Stromal cell of bone marrow (primary cell): ENCODE measurements at places on chromosomes 2 and 18.

DNA sequence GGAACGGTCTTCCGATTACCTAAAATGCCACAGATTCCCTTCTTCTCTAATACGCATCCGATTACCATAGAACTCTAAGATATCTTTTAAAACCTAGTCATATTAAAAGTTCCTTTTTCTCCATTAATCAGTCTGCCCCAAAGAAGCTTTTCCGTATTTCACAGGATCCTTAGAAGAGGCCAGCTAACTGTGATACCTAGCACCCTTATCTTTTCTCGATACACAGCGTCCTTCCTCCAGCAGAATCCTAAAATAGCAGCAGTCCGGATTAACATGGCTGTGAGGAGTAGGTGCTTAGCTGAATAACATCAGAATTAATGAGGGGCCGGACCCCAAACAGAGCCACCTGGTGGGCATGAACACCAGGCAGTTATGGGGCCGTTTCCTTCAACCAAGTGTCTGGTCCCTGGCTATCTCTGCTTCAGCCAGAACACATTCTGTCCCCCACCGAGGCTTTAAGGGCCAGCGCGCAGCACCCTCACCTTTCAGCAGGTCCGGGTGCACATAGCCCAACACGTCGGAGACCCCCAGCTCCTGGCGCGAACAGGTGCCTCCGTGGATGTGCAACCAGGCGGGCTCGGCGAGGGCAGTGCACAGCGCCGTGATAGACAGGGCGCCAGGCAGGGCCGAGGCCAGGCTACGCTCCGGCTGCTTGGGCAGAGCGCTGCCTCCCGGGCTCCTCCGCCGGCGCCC is 995 bp downstream of the TMEM127 start:
- DNase-seq = no peak

DNA sequence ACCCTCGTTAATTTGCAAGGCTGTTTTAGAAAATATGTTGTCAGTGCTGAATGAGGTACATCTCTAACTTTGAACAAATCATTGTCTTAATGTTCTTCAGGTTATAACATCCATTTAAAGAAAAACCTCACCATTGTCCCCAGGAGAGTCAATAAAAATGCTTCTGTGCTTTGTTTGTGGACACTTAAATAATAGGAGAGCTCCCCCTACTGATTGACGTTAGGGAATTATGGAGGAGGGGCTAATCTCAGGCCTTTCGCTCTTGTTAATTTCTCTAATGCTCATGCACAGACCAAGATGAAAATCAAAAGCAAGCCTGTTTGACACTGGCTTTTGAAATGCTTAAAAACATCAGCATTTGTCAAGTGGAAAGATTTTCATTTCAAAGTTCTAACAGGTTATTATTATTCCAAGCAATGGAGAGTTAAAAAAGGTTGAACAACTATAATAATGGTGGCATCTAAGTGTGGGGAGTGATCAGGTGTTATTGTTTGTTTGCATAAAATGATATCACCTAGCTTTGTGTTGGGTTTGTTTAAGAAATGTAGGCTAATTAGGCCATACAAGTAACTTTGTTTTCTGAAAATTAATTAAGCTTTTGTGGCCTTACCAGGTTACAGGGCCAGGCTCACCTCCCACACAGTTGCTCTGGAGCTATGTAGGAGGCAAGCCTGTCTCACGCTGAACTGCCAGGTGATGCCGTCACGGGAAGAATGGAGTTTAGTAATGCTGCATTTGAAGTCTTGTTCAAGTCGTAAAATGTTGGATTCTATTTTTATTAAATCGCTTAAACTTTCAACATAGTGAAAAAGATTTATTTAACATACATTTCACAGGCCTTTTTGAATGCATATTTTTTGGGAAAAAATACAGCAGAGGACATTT is 51.7 kb upstream of the SMIM21 start:
- peak; percentile 47 for DNase-seq

DNA sequence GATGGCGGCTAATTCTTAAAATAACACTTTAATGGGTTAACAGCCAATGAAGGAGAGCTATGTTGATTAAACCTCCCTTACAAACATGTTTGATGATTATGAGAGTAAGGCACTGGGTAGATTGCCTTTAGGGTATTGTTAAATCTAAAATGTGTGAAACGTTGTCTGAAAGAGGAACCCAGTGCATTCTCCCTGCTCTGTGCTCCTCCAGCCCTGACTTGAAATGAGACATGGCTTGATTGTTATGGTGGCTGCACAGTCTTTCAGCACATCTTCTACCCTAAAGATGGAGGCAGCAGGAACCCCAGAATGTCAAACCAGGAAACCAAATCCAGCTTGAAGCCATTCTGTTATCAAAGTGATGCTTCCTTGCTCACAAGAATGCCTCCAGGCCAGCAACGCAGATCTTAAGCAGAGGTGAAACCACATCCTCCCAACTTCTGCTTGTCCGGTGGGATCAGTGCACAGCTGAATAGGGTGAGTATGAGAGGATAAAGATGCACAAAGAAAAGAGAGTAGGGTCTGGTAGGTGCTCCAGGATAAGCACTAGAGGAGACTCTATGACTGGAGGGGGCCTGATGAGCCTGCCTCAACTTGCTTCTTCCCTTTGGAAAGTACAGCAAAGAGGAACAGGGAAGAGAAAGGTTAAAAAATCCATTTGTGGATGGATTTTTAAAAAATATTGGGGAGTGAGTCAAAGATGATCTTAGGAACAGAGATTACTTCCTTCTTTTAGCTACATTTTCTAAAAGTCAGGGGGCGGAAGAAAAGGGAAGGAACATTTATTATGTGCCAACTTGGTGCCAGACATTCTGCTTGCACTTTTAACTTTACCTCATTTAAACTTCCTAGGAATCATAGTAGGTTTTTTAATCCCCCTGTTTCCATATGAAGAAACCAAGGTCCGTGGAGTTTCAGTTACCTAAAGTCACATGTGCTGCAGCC is 523.0 kb downstream of the TXNL1 start:
- no peak for DNase-seq

GRCh38 chr2:38039121-38039910 is 36.6 kb downstream of the CYP1B1 start:
- no peak for DNase-seq

DNA sequence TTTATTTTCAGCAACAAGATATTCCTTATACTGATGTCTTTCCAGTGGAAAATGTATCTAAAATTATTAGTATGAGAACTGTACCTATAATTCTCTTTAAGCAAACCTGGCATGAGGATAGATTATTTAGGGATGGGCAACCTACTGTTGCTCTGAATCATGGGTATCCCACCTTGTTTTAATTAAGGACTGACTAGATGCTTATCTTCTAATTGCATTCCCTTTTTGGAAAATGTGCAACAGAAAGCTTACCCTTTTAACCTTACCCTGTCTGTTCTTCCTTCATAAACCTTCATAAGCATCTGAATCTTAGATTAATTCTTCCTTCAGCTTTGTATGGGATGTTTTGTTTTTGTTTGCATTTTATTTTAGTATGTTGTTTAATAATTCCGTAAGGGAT is 110.3 kb downstream of the TAF4B start:
- DNase-seq = no peak

GRCh38 chr2:143558665-143559064 is 429.4 kb downstream of the ARHGAP15 start:
- DNase-seq = peak; percentile 53

DNA sequence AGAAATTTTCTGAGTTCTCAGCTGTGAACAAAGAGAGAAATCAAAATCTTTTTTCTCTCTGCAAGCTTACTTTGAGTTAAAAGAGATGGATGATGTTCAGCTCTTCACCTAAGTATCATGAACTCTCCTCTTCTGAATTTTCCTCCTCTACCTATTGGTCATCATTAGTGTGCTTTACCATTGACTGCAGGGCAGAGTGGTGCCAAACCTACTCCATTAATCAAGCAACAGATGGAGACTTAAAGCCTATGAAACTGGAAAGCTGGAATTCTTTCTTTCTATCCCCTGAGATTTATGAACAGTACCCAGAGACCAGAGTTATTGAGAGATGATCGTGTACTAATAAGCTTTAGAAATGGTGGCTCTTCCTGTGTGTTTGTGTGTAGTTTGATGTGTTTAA is 31.3 kb upstream of the LINC00305 start:
- no peak for DNase-seq

DNA sequence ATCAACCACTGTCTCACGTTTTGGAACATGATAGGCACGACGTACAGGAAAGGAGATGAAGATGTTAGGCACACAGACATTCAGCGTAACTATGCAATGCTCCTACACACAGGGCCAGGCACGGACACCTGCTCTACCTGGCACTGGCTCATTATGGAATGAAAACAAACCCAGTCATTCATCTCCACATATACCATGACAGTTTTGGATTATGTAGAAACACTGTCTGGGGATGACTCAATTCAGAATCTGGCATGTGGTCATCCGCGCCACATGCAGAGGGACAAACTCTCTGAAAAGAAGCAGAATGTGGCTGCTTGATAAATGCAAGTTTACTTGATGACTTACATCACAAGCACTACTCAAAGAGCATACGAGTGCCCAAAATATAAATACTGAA is 29.5 kb upstream of the NFU1 start:
- no peak for DNase-seq

DNA sequence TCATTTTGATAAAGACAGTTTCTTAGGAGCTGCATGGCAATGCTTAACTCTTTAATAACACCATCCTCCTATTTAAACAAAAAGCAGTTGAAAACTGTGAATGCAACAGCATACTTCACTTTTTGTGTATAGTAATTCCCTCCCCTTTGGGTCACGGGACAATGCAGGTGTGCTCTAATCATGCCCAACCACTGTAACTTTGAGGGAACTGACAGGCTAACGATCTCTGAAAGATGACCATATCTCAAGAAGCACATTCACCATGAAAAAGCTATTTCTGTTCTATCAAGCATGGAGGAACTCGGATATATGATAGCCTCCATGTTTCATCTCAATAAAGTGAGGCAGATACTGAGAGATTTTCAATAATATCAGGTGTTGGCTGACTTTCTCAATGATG is 81.1 kb upstream of the CD226 start:
- DNase-seq = no peak

GRCh38 chr2:120310136-120310535 is 35.8 kb upstream of the INHBB start:
- DNase-seq = no peak

DNA sequence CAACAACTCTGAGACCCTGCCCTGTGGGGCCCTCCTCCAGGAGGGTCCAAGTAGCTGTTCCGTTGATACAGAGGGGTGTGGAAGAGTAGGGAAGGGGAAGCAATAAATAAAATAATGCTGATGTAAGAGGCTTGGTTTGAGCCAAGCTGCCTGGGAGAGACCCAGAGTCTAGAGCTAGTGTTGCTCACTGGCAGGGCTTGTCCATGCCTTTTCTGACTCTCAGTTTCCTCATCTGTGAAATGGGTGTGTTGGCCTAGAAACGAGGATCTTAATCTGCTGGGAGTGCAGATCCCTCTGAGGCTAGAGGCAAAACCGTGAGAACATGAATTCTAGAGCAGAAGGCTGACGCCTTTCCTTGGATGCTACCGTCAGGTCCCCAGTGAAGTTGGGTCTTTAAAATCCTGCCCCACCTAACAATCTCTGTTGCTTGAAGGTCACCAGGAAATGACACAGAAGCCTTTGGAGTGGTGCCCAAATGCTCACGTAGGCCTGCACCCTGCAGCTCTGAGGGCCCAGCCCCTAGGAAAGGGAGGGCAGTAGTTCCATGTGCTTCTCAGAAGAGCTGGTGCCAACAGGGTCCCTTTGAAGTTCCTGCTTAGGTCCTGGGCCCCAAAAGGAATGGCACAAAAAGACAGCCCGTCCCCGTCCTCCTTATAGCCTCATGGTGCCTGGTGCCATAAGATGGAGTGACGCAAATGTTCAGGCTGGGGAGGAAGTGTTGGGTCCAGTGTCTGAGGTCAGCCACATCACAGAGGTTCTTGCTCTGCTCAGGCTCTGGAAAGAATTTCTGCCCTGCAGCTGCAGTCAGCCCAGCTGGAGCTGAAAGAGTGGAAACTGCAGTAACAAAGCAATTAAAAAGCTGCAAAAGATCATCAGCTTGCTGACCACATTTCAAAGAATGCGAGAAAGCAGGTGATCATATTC is 73.2 kb upstream of the SMAD2 start:
- DNase-seq = no peak

DNA sequence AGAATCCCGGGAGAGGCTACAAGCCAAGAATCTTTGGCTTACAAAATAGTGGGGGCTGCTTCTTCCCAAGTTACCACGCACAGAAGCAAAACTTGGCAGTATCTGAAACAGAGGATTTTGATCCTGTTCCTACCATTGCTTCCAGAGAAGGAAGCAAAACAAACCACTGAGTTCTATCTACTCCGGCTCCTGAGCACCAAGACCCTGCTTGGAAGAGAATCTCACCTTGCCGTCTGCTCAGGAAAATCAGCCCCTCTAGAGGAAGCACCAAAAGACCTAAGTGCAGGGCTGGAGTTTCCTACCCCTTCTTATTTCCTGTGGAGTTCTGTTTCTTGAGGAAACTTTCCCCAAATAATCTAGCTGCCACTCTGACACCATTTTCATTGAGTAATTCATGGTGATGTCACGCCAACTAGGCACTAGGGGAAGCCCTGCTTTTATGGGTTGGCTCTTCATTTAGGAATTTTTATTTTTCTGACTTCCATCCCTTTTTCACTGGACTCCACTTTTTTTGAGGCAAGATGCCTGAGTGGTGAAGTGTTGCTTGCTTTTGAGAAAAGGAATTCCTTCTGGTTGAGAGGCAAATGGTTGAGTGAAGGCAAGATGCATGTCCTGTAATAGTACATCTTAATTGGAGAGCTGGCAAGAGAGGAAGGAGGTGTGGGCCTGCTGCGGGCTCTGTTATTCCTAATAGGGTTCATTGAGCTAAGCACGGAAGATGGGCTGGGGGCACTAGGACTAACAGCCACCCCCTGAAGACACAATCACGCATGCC is 36.8 kb upstream of the EML4 start:
- peak; percentile 90 for DNase-seq

DNA sequence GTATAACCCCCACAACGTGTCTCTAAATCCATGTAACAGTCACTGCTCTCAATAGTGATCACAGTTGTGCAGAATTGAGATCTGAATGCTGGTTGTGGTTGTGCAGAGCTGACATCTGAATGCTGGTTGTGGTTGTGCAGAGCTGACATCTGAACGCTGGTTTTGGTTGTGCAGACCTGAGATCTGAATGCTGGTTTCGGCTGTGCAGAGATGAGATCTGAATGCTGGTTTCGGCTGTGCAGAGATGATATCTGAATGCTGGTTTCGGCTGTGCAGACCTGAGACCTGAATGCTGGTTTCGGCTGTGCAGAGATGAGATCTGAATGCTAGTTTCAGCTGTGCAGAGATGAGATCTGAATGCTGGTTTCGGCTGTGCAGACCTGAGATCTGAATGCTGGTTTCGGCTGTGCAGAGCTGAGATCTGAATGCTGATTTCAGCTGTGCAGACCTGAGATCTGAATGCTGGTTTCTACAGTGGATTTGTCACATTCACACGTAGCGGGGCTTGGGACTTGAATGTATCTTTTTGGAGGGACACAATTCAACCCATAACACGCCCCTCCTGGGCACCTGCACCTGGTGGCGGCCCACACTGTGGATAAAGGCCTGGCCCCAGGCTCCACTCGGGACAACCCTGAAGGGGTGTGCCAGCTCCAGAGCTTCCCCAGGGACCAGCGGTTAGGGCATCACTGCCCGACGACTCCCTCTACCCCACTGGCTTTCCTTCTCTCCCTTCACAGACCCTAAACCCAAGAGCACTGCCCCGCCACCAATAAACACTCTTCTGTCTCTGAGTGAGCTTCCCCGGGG is 51.1 kb upstream of the SLC66A3 start:
- DNase-seq = no peak
